ENCODE measurements at places on chromosomes 3 and 15.

GRCh38 chr3:43399034-43399433 is 112.7 kb downstream of the SNRK start:
- no peak for DNase-seq

- DNase-seq: no peak
Measured at GRCh38 chr3:195035345-195036202, 235.4 kb downstream of the XXYLT1 start.

DNA sequence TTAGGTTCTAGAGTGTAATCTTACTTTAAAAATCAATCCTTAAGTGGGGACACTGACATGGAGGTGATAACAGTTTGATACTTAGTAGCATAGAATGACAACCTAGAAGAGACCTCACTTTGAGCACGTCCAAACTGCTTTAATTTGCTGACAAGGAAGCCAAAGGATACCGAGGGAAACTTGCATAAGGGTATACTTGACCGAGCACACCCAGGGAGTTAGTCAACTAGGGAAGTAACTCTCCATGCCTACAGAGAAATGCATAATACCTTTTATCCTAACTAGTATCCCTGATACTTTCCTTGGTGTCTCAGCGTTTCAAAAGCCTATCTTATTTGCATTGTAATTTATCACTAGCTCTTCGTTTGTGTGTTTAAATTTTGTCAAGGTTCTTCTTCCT is 5.5 kb upstream of the TPRG1 start:
- no peak for DNase-seq

DNA sequence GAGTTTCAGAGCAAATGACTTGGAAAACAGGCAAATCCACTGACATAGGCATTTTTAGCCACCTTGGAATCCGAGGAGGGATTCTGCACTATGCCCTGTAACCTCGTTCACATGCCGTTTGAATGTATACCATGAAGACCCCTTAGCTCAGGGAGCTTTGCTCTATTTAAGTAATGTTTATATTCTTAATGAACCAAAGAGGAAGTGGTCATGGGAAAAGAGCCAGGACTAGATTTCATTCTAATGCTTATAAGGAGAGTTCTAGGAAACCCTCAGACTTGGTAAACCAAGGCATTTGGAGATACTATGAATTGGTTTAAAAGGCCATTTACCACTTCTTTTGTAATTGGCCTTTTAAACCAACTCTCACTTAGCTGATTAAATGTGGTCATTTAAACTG is 178.9 kb downstream of the IGF1R start:
- no peak for DNase-seq

GRCh38 chr15:69468241-69469121 is 15.9 kb downstream of the RPLP1 start:
- DNase-seq: peak; percentile 71

DNA sequence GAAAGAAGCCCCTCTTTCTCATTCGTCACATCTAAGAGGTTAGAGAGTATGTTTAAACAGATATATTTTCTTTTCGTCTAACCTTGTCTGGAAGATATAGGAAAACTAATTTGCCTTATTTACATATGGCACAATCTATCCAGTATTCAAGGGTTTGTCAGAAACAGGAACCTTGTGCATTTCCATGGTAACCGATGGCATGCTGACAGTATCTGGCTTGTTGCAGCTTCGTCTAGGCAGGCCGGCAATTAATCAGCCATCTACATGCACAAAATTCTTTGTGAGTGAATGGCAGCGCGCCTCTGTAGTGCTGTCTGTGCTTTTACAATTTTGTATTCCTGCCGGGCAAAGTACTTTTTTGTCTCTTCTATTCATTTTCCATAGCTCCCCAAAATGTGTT is 294.0 kb upstream of the SOX2 start:
- DNase-seq: no peak

- no peak for DNase-seq
Measured at GRCh38 chr15:55673287-55673686, 69.7 kb downstream of the PRTG start.

GRCh38 chr15:79673416-79674123 is 223.2 kb downstream of the MTHFS start:
- peak; percentile 19 for DNase-seq

DNA sequence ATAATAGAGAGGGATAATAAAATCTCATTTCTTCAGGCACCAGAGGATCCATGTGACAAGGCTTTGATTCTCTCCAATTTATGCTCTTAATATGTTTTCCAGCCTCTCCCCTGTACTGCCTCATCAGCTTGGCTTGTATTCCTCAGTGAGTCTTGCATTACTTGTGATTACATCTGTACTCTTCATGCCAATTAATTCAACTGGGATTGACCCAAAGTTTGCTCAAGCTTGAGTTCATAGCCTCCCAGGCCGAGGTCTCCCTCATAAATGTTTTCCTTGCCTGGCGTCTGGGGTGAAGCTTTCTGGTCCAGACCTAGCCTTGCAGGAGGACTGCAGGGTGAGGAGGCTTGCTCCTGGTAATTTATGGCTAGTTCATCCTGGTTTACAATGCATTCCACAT is 146.9 kb downstream of the CHST2 start:
- DNase-seq: no peak

GRCh38 chr3:24513463-24513862 is 18.8 kb upstream of the THRB start:
- no peak for DNase-seq

DNA sequence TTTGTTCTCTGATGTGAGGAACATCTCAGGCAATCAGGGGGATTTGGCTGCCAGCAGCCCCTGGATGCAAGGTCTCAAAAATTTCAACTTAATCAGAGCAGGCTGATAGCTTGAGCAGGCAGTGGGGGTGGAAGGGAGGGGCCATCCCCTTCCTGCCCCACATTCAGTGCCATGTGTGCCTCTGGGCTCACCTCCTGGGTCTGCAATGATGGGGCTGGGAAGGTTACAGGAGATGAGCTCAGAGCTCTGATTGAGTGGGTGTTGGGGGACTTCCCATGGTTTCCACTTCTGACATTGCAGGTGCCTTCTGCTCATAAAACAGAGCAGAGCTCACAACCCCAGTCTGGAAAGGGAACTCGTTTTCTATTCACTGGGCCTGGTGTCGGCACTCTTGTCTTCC is 37.0 kb downstream of the PARP16 start:
- DNase-seq: peak; percentile 70

DNA sequence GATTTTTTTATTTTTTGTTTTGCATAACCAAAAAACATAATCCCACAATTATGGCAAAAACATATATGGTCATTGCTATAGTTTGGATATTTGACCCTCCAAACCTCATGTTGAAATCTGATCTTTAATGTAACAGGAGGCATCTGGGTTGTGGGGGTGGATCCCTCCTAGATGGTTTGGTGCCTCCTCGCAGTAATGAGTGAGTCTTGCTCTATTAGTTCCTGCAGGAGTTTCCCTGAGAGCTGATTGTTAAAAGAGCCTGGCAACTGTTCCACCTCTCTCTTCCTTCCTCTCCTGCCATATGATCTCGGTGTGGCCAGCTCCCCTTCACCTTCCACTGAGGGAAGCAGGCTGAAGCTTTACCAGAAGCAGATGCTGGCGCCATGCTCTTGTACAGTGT is 33.2 kb upstream of the TRIM59 start:
- DNase-seq: no peak

GRCh38 chr15:91447991-91448644 is 348.1 kb downstream of the SV2B start:
- no peak for DNase-seq

DNA sequence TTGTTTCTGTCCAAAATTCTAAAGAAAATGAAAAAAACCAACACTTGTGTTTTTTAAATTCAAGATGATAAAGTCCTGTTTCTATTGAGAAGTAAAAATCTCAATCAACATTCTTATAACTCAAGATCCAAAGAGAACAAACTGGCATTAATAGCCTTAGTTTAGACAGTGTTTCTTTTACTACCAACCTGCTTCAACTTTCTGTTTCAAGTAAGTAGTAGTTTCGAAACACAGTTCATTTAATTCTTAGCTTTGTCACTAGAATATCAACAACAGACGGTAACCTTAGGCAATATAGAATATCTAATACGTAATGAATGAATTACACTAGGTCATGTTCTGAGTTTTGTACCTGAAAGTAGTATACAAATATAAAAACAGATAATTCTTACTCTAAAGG is 23.7 kb downstream of the CIP2A start:
- DNase-seq: no peak

GRCh38 chr15:68000754-68001153 is 53.4 kb upstream of the PIAS1 start:
- no peak for DNase-seq

DNA sequence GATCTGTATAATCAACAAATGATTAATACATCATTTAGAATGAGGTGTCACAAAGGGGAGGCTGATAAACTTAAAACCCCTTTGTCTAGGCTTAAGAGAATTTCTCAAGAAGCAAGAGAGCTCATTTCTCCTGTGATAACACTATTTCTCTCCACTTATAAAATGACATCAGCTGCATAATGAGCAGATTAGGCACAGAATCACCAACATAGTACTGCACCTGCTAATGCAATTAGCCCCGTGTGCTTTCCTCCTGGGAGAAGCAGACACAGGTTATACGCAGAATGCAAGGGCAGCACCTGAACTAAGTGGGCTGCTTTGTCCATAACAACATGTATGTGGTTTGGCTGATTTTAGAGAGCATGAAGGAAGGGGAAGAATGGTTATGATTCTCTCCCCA is 515.3 kb upstream of the CFAP20DC start:
- DNase-seq: no peak

DNA sequence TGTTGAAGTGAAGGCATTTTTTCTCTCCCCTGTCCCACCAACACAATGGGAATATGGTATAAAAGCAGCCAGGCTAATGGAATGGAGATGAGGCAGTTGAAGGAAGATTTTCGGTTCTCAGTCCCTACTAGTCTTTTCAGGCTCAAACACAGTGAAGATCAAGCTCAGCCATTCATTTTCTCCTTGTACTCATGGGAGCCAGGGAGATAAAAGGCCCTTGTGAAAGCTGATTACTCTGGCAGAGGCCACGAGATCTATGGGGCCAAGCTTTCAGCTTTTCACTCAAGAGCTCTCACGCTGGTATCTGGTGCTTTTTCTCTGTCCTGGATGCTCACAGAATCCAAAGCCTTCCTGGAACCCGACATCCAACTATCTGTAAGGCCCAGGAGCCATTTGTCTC is 14.5 kb upstream of the FAN1 start:
- DNase-seq: no peak

DNA sequence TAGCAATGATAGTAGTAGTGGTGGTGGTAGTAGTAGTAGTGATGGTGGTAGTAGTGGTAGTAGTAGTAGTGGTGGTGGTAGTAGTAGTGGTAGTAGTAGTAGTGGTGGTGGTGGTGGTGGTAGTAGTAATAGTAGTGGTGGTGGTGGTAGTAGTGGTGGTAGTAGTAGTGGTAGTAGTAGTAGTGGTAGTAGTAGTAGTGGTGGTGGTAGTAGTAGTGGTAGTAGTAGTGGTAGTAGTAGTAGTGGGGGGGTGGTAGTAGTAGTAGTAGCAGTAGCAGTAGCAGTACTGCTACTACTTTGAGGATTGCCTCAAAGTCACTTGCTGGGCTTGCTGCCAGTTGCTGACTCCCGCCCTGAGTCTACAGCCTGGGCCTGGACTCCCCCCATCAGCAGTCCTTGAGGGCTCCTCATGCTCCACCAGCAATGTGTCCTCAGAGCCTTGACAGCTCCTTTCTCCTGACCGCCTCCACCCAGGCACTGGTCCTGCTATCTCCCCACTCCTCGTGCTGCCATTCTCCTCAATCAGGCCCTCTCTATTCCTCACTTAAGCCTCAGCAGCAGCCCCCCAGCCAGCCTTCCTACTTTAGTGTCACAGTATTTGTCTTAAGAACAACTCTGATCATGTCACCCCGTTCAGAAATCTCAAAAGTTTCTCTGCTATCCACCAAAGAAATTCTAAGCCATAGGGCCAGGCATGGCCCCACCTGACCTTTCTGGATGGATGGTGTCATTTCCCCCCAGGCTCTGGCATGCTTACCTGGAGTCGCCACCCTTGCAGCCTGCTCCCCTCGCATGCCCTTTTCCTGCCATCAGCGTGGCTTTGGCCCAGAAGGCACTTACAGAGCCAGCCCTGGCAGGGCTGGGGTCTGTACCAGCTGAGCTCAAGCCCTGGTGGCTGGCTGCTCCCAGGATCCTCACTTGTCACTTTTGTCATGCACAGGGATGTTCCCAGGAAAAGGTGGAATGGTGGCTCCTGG is 45.6 kb downstream of the DLEC1 start:
- no peak for DNase-seq

DNA sequence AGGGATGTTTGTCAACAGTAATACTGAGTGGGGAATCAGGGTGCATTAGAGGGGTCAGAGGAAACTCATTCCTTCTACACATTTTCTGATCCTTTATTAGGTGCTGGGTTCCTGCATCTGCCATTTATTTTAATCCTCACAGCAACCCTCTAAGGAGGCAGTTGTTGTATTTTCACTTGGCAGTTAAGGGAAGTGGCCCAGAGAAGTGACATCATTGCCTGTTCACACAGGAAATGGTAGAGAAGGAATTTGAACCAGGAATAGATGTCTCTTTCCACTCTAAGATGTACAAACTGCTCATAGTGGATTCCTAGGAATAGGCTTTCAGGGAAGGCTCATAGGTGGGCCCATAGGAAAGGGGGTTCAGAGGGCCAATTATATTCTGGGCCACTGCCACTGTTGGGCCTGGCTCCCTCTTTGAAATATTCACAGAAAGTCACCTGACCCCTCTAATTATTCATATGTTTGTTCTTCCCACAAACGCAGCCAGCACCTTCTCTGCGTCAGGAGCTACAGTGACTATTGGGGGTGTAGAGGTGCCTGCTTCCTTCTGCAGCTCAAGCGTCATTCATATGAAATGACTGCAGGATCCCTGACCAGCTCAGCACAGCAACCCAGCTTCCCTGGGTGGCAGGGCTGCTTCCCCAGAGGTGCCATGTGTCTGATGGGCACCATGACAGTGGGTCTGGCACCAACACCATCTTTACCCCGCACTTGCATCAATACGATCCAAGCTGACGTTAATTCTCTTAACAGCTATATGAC is 163.9 kb upstream of the SMAD3 start:
- DNase-seq: no peak

- no peak for DNase-seq
Measured at GRCh38 chr3:144743225-144743668, 771.6 kb downstream of the DIPK2A start.

DNA sequence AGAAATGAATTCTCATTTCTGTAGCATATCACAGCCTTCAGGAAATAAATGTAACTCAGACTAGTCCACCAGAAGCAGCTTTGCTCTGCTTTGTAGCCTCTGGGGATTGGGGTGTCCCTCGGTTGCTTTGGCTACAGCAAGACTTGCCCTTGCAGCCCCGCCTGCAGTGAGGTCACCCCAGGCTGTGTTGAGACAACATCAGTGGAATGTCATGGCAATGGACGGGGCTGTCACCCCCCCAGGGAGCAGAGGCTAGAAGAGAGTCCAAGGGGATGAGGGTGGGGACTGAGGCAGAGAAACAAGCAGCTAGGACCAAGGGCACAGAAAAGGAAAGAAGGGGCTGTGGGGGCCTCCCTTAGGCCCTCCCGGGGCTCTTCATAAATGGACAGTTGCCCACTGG is 854 bp downstream of the CLEC3B start:
- no peak for DNase-seq

GRCh38 chr3:12966847-12967605 is 106.2 kb downstream of the IQSEC1 start:
- DNase-seq: no peak
